ENCODE measurements at places on chromosomes 12 and 14.

DNA sequence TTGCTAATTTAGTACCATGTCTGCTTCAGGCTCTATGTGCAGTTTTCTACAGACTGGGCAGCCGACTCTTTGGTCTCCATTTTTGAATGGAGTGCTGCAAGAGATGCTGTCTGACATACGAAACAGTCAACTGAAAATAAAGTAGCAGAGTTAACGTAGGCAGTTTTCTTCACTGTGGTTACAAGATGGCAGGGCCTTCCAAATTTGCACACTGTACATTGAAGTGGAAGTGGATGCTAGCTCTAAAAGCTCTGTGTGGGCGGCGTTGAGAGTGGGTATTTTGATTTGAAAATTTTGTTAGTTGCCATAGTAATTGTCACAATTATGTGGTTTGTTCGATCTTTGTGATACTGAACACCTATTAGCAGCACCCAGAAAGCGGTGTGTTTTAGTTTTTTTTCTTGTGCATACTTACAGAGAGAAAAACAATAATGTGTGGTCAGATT lies 154.9 kb upstream of the ATP2B1 start:
- DNase-seq, result no peak

- no peak for DNase-seq
Observed at GRCh38 chr12:24945039-24945438, 3.9 kb downstream of the BCAT1 start.

DNA sequence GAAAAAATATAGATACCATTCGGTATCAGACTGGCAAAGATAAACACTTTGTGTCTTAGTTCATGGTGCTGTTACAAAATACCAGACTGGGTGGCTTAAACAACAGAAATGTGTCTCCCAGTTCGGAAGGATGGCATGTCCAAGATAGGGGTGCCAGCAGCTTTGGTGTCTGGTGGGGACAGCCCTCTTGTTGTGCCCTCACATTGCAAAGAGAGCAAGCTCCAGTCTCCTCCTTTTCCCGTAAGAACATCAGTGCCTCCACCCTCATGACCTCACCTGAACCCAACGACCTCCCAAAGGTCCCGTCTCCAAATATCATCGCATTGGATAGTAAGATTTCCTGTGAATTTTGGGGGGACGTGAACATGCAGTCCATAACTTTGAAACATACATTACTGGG lies 12.4 kb downstream of the ZBTB42 start:
- DNase-seq, result no peak

- DNase-seq, result peak; percentile 15
Observed at GRCh38 chr12:59808317-59808910, 212.6 kb downstream of the SLC16A7 start.

DNA sequence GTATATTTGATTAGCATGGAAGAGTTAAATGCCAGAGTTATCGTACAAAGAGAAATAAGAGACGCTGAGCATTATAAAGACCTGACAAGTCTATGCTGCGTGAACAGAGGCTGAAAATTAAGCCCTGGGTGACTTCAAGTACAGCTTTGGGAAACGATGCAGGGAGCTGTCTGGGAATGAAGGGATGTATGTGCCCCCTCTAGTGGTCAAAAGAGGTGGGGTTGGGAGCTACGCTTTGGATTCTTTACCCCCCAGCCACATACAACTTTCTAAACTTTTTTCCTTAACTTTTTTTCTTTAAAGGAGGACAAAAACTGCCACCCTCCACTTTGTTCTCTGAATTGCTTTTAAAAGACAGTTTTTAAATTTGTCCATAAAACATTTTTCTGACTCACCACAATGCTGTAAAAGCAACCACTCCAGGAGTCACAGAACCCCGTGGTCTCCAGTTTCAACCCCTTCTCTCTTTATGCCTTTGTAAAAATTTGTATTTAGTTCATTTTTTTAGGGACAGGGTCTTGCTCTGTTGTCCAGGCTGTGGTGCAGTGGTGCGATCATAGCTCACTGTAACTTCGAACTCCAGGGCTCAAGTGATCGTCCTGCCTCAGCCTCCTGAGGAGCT lies 59.4 kb downstream of the ZNF664 start:
- no peak for DNase-seq

DNA sequence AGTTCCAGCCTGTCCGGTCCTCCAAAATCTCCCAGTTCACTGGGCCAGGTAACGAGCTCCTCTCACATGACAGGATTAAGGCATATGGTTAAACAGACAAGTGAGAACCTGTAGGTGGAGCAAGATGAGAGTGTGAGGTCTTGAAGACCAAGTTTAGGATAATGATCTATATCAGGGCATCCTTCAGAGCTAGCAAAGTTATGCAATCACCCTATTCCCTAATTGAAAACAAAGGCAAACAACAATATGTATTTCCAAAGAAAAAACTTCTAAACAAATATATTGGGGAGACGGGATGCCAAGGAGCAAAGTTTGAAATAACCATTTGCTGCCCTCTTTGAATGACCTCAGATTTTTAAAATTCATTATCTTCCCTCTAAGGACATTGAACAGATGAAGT lies 571.2 kb downstream of the BCL11B start:
- no peak for DNase-seq

GRCh38 chr12:31923063-31923412 lies 36.2 kb upstream of the RESF1 start:
- DNase-seq, result no peak

GRCh38 chr14:95850429-95850828 lies 26.2 kb upstream of the TUNAR start:
- no peak for DNase-seq

- peak; percentile 54 for DNase-seq
Observed at GRCh38 chr12:66107451-66107915, 23.1 kb downstream of the LLPH start.

DNA sequence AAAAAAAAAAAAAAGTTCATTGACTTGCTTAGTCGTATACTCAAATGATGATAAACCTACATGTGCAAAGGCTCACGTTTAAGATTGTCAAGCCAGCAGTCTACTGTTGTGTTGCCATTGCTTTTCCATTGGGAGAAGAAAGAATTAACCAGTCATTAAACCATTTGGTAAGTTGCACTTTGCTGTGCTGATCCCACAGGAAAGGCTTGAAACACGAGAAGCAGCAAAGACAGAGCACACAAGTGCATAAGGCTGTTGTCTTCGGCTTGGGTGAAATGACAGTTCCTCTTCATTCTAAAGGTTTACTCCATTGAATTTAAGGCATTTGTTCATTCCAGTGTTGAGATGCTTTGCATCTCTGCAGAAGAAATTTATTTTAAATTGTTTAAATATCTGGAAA lies 50.1 kb downstream of the ZC3H14 start:
- no peak for DNase-seq

DNA sequence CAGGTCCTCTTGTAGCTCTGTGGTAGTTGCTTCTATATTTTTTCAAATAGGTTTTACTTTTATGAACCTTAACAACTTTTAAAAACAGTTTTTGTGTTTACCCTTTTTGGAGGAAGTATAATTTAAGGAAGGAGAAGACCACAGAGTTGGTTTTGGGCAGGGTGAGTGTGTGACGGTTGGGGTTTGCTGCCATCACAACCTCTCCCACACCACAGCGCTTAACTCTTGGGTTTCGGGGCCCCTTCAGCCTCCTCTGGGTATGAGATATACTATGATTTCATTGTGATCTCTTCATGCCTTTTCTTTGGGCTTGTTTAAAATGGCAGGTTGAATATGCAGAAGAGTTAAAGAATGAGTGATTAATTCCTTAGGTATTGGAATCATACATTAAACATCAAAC lies 228.7 kb upstream of the CRY1 start:
- no peak for DNase-seq

DNA sequence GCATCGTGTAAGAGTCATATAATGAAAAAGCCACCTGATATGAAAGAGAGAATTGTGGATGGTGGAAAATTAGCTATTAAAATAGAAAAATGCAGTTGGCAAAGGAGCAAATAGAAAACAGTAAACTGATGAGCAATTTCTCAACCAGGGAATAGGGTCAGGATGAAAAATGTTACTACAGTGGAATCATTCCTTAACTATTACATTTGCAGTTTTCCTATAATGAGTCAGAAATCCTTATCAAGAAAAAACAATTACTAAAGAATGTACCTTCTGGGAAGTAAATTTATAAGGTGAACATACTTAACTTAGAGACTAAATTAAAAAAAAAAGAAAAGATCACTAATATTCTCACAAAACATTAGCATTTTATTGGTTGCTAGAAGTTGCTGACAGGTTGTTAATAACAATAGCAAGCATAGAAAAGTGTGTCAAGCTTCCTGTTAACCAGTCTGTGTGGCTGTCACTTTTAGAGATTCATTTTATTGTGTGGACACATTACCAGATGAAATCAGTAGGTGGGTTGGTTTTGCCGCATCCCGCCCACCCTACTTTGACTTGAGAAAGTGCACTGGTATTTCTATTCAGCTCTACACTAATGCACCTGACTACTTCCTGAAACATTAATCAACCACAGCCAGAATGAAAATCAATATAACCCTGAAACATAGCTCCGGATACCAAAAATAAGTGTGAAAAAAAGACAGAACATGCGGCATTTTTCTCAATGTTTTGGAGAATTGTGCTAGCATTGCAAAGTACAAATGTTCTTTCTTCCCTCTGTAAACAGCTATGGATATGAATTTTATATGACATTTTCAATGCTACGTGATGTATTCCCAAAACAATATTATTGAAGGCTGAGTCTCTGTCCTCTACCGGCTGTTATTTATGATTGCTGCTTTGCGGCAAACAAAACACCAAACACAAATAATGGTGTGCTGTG lies 576.7 kb downstream of the SLC16A7 start:
- no peak for DNase-seq

GRCh38 chr14:24690492-24690891 lies 56.5 kb upstream of the GZMB start:
- DNase-seq, result no peak

DNA sequence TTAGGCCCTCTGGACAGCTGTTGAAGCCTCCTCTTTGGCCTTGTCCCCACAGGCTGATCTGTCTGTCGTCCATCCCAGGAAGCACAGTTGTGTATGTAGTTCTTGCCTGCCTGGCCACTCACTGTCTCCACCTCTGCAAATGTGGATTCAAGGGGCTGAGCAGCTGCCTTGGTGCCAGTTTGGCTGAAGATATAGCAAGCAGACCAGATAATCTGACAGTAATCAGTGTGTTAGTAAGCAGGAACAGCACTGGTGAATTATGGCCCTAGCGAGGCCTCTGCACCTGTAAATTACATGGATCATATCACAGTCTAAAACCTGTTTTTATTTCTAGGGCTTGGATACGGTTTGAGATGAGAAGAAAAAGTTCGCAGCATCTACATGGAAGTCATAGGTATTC lies 282.5 kb upstream of the NOS1 start:
- DNase-seq, result no peak

GRCh38 chr12:17302001-17302400 lies 696.0 kb upstream of the LMO3 start:
- no peak for DNase-seq

DNA sequence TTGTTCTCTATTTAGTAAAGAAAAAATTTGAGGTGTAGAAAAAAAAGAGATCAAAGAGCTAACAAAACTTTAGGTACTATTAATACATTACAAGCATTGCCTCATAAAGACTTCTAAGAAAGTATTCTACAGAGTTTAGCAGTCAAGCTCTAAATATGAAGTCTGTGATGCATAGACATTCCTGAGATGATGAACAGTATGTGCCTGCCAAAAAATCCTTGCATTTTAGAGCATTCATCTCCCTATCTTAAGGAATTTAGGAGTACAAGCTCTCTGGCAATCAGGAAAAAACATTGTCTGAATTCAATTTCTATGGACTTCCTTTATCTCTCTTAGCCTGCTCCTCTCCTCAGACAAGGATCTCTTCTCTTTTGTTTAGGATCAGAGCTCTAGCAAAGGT lies 202.6 kb upstream of the LRFN5 start:
- DNase-seq, result no peak

GRCh38 chr14:91511043-91511383 lies 903 bp upstream of the PPP4R3A start:
- no peak for DNase-seq

DNA sequence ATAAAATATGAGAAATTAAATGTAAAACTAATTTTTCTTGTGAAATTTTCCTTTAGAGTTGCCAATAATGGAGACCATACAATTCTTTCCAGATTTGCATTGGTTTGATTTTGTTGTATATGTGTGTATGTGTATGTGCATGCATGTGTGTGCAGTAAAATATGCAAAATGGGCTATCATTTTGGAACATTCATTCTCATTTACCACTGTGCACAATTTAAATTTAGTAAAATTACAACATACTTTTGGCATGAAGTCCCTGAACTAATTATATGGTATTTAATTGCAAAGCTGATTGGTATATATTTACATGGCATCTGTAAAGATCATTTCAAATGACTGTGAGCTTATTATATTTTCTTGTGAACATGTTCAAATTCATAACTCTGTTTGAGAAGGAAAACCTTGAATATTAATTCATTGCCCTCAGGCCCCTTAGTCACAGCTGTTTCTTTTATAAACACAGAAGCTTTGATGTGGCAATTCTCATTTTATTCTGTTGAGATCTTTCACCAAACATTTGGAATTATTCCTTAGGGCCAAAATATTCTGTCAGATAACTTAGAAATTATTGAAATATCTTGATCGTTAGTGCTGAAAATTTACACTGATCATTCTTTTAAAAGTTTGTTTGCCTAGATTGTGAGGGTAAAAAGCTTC lies 17.6 kb downstream of the KERA start:
- no peak for DNase-seq

DNA sequence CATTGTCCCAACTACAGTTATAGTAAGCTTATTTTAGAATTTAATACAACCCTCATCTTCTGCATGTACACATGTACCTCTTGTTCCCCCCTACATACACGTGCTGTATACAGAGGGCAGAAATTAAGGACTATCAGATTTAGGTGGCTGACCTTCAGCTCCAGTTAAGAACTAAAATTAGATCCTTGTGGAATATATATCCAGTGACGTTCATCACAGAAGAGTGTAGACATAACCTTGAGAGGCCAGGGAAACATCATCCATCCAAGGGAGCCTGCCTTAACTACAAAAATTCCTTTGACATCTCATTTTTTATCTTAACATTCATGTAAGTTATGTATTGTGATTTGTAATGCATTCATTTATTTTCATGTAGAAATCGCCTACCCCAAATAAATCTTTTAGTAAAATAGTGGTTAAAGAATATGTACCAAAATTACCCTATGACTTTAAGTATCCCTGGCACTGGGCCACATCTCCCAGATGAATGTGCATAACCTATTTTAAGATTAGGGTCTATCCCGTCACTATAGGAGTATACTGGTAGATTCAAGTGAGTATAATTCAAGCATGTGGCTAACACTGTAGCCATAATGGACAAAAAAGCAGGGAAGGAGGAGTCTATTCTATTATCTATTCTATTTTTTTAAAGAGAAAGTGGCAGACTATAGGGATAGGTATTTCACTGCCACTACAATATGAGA lies 27.5 kb downstream of the RIC8B start:
- no peak for DNase-seq
